ENCODE measurements at places on chromosomes 6 and 20.

DNA sequence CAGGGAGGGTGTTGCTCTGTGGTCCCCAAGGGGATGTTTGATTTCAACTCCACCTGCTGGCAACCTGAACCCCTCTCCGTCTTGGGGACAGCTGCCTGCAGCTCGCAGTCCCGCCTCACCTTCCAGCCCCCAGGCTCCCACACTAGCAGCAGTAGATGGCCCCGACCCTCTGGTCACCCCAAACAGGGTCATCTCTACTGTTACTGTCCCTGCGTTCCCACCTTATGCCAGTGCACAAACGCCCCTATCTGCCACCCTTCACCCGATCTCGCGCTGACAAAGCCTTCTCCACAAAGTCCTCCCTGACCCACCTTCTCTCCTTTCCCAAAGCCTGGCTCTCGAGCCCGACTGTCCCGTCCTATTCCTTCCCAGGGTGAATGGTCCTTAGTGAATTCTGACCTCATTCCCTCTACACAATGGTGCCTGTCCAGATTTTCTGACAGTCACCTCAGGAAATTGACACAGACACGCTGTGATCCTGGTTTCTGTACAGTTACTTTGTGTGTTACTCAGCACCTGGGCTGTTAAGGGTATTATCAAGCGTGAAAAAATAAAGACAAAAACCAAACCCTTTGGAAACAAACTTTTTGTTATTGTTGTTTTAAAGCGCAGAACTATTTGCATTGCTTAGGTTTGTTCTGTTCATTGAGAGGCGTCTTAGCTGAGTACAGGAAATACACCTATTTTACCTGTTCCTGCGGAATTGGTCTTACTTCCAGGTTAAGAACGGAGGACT is 728 bp downstream of the FUT9 start:
- no peak for DNase-seq

GRCh38 chr6:139290787-139291311 is 949 bp downstream of the TXLNB start:
- DNase-seq, result peak; percentile 79

DNA sequence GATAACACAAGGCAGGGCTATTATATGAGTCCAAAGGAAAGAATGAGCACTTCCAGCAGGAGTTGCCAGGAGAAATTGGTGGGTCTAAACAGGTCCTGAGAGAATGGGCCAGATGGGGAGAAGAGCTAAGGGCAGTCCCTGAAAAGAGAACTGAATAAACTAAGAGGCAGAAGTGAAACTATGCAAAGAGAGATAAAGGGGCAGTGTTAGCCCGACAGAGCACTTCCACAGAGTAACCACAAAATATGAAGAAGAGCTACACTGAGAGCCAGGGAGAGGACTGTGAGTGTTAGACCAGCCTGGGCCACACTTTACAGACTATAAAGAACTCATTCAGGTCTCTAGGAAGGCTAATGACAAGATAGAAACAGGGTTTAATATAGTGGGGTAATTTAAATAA is 43.8 kb downstream of the RALGAPA2 start:
- DNase-seq, result no peak

DNA sequence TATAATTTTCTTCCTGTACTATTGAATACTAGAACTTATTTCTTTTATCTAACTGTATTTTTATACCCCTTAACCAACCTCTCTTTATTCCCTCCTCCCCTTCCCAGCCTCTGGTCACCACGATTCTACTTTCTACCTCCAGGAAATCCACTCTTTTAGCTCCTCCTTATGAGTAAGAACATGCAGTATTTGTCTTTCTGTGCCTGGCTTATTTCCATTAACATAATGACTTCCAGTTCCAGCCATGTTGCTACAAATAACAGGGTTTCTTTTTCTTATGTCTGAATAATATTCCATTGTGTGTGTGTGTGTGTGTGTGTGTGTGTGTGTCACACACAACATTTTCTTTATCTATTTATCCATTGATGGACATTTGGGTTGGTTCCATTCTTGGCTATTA is 152.3 kb upstream of the OLIG3 start:
- no peak for DNase-seq

DNA sequence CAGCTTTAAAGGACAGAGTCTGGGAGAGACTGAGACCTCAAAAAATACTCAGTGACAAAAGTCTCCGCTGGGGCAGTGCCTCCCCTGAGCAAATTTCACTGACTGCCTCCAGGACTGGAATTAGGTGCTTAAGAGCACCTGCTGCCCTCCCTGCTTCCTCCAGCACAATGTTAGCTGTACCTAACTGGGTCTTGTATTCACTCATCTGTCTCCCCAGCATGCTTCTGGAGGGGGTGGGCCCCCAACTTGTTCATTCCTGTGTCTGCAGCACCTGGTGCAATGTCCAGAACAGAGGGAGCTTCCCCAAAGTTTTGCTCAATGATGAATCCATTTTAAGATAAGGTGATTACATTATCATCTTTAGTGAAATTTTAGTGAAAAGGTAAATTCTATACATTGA is 650.7 kb downstream of the KIF16B start:
- DNase-seq, result no peak

DNA sequence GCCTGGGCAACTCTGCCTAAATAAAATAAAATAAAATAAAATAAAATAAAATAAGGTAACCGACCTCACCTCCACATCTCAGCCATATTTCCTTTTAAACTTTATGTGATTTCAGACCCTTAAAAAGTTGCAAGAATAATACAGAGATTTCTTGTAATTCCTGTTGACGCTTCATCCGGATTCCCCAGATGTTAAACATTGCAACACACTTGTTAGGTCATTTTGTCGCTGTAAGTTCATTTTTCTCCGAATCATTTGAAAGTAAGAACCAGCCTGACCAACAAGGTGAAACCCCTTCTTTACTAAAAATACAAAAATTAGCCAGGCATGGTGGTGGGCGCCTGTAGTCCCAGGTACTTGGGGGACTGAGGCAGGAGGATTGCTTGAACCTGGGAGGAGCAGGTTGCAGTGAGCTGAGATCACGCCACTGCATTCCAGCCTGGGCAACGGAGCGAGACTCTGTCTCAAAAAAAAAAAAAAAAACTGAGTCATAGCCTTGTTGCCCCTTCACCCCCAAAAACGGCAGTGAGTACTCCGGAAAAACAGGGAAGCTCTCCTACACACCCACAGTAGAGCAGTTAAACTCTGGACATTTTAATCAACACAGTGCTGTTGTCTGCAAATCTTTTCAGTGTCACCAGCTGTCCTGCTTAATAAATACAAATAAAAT is 5.9 kb downstream of the PYGB start:
- DNase-seq, result no peak
